ENCODE measurements at places on chromosomes 13 and 19.
A peak's percentile ranks its signal among the peaks of the same experiment; 100 is the strongest.

DNA sequence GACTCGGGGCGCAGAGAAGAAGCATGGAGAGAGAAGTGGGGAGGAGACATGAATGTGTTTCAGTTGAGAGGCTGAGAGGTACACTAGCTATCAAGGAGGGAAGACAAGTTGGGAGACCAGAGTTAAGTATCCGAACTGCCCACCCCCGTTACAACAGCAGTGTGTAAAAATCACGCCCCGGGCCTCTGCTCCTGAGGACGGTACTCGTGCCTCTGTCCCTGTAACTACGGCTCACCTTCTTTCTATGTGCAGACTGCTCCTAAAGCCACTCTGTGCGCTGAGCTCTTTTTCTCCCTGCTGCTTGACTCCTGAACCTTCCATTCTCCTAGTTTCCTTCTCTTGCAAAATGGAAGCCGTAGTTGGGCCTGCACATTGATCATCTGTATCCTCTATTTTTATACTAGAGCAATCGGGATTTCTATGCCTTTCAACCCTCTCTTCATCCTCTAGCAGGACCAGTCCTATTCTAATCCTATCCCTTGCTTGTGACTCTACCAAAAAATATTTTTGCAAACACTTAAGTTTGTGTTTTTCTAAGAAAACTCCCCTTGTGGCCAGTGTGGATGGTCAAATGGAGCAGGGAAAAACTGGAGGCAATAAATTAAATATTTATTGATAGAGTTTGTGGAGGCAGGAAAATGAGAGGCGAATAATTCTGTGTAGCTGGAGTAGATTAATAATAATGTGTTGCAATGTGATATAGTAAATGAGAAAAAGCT lies 569 bp downstream of the POLR1D start:
- peak; percentile 7 for DNase-seq

DNA sequence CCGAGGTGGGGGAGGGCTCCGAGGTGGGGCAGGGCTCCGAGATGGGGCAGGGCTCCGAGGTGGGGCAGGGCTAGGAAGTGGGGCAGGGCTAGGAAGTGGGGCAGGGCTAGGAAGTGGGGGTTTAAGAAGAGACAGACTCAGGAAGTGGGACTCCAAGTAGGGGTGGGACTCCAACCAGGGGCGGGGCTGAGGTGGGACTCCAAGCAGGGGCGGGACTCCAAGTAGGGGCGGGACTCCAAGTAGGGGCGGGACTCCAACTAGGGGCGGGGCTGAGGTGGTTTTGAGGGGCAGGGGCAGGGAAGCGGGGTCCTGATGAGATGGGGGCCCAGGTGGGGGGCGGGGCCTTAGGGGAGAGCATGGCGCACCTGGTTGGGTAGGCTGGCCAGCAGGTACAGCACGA lies 13.6 kb downstream of the CFD start:
- DNase-seq: peak; percentile 58

- no peak for DNase-seq
Observed at GRCh38 chr13:27968316-27969081, 616 bp downstream of the CDX2 start.

DNA sequence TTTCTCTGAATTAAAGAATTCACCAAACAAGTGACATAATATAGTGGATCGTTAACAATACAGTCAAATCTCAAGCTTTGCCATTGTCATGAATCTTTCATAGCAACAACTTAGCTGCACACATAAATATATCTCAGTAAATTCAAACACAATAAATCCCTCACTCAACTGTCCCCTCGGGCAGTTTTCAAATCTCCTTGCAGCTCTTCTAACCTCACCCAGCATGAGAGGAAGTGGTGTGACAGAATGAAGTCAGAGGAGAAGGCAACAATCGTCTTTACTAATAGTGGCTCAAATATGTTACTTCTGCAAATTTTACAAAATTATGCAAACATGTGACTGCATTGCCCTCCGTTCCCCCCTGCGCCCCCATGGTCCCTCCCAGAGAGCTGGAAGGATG lies 148.2 kb downstream of the RAP2A start:
- no peak for DNase-seq

DNA sequence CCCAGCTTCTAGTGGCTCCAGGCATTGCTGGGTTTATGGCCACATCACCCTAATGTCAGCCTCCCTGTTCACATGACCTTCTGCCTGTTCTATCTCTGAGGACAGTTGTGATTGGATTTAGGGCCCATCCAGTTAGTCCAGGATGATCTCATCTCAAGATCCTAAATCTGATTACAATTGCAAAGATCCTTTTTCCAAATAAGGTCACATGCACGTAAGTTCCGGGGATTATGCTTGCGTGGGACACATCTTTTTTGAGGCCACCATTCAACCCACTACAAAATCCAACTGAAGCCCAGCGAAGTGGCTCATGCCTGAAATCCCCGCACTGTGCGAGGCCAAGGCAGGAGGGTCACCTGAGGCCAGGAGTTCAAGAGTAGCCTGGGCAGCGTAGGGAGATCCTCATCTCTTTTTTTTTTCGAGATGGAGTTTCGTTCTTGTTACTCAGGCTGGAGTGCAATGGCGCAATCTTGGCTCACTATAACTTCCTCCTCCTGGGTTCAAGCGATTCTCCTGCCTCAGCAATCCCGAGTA lies 12.3 kb downstream of the PLD3 start:
- no peak for DNase-seq

DNA sequence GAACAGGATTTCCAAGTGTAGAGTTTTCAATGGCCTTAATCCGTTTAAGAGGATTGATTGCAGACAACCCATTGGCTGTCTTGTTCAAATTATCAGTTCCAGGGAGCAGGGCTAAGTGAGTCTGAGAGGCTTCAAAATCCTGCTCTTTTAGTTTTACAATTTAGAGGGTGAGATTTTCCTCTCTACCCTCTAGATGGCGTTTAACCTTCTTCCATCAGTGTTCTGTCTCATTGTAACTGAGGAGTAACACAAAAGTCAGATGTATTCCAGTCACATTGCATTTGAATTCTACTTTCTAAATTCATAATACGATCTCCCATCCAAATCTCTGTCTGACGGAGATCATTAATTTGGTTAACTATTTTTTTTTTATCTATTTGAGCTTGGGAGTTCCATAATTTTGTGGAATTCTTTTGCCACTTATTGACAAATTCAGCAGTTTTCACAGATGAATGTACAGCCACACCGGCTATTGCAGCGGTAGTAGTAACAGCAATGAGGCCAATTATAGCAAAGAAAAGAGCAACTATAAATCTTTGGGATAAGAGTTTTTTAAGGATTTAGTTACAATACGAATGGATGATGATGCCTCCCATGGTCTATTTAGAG lies 7.8 kb upstream of the C19orf84 start:
- DNase-seq: no peak

GRCh38 chr19:5801796-5802619 lies 2.9 kb upstream of the NRTN start:
- no peak for DNase-seq

DNA sequence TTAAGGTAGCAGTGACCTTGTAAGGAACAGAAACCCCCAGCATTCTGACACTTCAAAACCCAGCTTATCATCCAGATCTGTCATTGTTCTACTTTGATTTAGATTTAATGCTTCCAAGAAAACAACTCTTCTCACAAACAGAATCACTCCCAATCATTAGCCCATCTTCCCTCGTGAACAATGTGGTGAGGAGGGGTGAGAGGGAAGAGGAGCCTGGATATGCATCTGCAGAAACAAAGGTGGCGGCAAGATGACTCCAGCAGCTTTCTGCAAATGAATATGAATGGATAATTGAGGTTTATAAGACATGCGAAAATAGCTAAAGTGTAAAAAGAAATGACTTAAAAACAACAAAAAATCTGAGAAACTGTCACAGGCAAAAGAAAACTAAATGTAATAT lies 859.9 kb upstream of the SLC10A2 start:
- no peak for DNase-seq

DNA sequence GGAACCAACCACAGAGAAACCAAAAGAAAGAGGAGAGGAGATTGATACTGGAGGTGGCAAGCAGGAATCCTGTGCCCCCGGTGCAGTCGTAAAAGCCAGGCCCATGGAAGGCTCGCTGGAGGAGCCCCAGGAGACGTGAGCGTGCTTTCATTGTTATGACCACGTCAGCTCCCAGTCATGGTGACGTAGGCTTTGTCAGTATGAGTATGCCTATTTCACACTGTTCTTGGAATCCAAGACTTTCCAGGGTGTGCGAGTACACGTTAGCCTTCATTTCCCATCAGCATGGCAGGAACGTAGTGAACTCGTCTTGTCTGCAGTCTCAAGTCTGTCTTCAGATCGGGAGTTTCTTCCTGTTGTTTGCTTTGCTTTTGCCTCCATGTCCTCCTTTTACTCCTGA lies 15.4 kb upstream of the CHAMP1 start:
- no peak for DNase-seq

GRCh38 chr19:29690842-29691241 lies 24.2 kb downstream of the C19orf12 start:
- peak; percentile 41 for DNase-seq

DNA sequence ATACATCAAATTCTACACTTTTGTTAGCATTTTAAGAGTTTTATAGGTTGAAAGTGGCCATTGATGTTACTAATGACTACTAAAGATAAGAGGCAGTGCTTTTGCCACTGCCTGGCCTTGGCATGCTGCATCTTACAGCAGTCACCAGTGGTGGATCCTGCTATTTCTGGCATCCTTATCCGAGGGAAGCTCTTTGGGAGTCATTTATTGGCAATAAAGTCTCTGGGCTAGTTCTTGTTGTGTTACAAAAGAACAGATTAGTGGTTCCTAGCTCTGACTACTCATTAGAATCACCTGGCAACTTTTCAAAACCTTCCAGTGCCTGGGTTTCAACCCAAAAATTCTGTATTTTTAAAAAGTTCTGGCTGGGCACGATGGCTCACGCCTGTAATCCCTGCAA lies 94.5 kb downstream of the ZMYM2 start:
- DNase-seq: no peak

GRCh38 chr13:112251930-112252585 lies 124.1 kb upstream of the SPACA7 start:
- DNase-seq: no peak

DNA sequence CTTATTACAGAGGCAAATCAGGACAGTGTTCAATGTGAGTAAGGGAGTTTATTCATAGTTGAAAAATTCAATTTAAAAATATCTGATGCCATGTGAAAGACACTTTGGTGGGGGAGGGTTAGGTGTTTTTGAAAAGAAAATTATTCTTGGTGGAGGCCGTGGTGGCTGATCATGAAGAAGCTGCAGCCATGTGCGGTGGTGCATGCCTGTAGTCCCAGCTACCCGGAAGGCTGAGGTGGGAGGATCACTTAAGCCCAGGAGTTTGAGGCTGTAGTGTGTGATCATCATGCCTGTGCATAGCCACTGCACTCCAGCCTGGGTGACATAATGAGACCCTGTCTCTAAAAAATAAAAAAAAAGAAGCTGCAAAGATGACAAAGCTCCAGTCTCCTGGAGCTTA lies 28.6 kb downstream of the WDFY2 start:
- DNase-seq: no peak

- DNase-seq: no peak
Observed at GRCh38 chr13:110811771-110812120, 98.2 kb downstream of the ING1 start.

DNA sequence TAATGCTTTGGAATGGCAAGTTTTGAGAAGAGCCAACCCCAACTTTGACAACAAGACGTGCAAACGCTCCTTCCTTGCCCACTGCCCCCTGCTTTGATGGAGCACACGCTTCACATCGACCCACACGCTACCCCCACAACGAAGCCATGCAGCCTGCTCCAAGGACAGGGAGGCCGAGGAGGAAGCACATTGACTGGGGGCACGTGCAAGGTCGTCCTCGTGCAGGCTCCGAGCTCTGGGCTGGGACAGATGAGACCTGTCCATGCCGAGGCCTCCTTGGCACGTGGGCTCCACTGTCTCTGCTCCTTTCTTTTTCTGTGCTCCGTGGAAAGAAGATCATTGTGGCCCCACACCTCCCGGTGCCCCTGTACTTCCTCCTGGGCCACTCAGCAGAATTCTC lies 309.0 kb downstream of the TEX29 start:
- no peak for DNase-seq
